ENCODE measurements at places on chromosomes 12 and 14.

DNA sequence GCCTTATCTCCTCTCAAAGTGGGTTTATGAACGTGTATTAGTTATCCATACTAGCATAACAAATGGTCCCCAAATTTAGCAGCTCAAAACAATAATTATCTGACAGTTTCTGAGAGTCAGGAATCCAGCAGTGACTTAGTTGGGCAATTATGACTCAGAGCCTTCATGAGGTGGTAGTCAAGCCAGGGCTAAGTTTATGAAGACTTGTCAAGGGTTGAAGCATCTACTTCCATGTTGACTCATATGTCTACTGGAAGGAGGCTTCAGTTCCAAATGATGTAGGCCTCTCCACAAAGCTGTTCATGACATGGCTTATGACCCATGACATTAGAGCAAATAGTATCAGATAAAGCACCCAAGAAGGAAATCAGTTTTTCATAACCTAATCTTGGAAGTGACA is 73.2 kb downstream of the IPO8 start:
- no peak for DNase-seq

- DNase-seq, result no peak
Measured at GRCh38 chr12:115953031-115953430, 324.5 kb downstream of the MED13L start.

GRCh38 chr14:36111822-36112583 is 64.5 kb downstream of the PTCSC3 start:
- DNase-seq, result no peak

DNA sequence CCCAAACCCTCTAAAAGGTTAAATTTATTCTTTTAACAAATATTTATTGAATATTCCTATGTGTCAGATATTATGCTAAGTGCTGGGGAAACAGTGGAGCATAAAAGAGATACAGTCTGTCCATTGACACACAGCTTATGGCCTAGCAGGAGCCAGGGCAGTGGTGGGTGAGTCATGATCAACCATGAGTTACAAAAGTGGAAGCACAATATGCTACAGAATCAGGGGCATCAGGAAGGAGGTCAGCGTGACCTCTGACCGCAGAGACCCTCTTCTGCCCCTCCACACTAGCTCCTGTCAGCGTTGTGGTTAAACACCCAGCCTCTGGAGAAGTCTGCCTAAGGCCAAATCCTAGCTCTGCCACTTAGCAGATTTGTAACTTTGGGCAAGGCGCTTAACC is 4.7 kb upstream of the PPP1R1A start:
- DNase-seq, result no peak

DNA sequence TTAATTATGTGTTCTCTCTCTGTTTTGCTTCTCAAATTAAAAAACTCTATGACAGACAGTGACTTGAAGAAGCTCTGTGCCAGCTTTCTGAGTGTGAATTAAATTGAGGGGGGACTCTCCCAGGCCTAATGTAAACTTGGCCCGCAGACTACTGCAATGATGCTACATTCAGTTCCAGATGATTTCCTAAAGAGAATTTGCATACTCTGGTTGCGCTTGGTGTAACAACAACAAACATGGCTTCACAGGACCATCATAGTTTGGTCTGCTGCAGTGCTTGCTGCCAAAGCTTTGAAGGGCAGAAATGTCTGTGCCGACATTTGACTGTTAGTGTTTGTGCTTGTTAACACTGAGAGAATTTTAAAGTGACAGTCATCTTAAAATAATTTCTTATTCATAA is 25.0 kb downstream of the CFAP54 start:
- no peak for DNase-seq

DNA sequence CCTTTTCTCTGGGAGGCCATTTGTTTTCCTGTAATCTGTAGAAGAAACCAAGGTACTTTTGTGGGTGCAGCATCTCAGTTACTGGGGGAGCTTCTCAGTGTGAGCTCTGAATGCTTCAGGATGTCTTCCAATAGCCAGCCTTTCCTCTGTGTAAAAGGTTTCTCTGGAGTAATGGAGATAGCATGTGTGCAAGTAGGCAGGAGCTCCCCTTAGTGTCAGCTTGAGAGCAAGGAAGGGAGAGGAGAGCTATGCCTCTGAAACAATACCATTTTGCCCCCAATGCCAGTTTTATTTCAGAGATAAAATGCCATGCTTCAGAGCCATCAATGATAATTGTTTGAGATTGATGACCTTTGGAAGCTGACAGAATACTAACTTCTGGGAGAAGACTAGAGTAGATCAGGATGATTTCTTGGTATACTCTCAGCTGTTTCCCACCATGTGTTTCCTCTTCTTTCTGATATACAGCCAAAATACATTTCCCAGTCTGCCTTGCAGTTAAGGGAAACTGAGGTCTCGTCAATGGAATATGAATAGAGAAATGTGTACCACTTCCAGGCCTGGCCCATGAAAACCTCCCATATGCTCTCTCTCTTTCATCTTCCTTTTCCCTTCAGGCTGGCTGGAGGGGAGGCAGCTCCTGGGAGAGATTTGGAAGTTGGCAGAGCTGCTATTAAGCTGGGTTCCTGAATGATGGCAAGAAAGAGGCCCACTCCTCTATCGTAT is 125.7 kb downstream of the CRADD start:
- no peak for DNase-seq

DNA sequence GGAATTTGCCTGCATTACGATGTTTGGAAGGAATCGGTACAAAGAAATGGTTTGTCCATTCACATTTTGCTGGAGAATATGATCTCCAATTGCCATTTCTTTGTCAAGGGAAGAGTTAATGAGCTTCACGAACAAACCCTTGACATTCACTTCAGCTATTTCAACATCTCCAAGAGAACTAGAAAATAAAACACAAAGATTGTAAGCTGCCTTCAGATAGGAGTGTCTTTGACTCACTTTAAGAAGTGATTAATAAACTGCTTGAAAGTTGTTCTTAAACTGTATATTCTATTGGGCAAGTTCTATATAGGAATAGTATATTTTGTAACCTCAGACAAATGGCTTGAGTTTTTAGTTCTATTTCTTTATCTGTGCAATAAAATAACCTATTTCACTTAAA is 26.3 kb downstream of the LMNTD1 start:
- DNase-seq, result no peak

DNA sequence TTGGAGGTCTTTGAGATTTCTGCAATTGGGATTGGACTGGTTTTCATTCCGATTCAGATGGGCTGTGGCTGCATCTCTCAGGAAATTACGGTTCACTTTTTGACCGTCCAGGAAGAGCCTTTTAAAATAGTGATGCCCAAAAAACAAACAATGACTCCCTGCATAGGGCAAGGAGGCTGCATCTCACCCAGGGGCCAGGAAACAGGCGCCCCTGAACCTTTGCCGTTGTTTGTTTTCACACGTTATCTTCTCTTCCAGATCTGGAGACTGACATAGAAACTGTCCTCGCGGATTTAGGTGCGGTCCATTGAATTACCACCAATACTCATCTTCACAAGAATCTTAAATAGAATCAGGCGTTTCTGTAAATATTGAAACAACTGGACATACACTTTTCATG is 66.0 kb downstream of the FLRT2 start:
- DNase-seq, result no peak

DNA sequence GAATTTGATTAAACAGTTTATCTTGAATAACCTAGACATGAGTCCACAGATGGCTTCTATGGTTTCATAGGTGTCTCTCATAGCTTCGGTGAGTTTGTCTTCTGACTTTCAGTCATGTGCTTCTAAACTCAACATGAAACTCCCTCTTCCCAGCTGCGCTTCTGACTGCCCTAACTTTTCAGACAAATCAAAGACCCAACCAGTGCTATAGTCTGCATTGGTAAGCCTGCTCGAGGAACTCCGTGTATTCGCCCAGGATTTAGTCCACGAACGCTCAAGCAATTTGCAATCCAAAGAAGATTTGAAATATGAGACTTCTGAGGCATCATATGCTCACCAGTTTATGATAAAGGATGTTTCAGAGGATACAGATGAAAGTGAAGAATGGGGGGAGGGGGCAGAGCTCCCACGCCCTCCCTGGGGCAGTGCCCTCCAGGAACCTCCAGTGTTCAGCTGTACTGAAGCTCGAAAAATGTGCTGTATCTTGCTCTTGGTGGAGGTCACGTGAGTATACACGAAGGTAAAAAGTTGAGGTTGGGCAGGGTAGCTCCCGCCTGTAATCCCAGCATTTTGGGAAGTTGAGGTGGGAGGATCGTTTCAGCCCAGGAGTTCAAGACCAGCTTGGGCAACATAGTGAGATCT is 5.2 kb upstream of the RILPL2 start:
- no peak for DNase-seq

- no peak for DNase-seq
Measured at GRCh38 chr14:30462358-30462757, 96.6 kb upstream of the G2E3 start.

DNA sequence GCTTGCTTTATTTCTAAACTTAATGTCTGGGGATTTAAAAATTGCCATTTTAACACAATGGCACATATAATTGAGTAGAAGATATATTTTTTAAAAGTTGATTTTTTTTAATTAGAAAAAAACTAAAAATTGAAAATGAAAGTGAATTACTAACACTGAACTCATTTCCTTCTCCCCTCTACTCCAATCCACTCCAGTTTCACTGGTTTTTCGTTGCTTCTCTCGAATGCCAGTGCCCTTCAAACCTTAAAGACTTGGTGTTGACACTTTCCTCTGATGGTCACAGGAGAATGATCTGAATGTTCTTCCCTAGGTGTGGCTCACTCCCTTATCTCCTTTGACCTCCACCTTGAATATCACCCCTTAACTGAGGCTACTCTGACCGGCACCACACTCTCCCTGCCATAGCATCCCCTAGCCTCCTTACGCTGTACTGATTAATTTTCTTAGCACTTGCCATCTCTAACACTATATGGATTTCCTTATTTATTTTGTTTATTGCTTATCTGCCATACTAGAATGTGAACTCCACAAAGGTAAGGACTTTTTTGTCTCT is 107.1 kb downstream of the LIN7A start:
- no peak for DNase-seq

DNA sequence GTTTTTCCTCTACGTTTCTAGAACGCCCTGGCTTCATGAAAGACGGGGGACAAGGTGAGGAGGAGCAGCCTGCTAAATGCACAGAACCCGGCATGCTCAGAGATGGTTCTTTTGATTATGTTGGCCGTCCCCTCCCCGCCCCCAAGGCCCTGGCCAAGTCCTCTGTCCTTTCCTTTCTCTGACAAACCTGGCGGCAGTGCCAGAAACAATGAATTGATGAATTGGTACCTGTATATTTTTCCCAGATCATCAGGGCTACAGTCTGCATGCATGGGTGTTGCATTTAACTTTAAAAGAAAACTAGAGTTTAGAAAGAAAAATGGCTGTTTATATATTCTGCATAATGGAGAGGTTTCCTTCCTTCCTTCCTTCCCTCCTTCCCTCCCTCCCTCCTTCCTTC is 29.0 kb downstream of the GPRC5D start:
- no peak for DNase-seq

GRCh38 chr14:65255029-65255545 is 152.8 kb upstream of the MAX start:
- no peak for DNase-seq

GRCh38 chr14:34374998-34375740 is 86.9 kb downstream of the SPTSSA start:
- DNase-seq, result no peak

GRCh38 chr14:59333668-59334067 is 131.5 kb downstream of the GPR135 start:
- DNase-seq, result no peak

DNA sequence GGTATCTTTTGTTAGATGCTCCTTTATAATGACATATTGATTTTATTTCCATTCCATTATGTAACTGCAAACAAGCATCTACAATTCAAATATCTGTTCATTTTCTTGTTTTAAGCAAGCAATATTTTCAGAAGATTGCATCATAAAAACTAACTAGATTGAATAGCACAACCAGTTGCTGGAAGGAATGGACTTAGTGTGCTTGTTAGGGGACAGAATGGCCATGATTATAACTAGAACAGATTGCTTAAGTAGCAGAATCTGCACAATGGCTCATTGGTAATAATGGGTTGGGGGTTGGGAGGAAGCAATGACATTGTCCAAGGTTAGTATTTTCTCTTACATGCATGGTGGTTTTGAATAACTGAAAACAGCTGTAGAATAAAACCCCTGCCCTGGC is 939.5 kb downstream of the SLC16A7 start:
- DNase-seq, result no peak

- DNase-seq, result no peak
Measured at GRCh38 chr14:105853907-105854599, 327.7 kb downstream of the TMEM121 start.

GRCh38 chr12:107139787-107140186 is 46.4 kb upstream of the CRY1 start:
- no peak for DNase-seq

GRCh38 chr14:63893701-63894458 is 41.1 kb downstream of the SYNE2 start:
- DNase-seq, result no peak

- no peak for DNase-seq
Measured at GRCh38 chr14:55138091-55138490, 9.0 kb downstream of the LGALS3 start.

DNA sequence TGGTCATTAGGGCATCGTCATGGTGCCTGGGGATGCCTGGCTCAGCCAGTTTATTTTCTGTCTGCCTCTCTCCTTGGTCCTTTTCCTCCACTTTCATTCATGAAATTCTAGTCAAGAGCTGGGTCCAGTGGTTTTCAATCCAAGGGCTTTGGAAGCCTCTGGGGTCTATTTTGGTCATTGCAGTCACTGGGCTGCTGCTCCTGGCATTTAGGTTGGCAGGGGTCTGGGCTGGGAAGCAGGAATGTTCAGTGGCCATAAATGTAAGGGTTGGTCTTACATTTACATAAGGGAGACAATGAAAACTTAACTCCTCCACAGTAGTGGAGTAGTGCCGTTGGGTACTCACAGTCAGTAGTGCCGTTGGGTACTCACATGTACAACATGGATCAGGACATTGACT is 48.1 kb downstream of the PTPN11 start:
- no peak for DNase-seq

GRCh38 chr12:59322473-59322872 is 273.4 kb upstream of the SLC16A7 start:
- no peak for DNase-seq

- DNase-seq, result no peak
Measured at GRCh38 chr12:79531518-79531917, 159.2 kb downstream of the PAWR start.

GRCh38 chr12:54725233-54725843 is 77.2 kb upstream of the DCD start:
- DNase-seq, result peak; percentile 6

DNA sequence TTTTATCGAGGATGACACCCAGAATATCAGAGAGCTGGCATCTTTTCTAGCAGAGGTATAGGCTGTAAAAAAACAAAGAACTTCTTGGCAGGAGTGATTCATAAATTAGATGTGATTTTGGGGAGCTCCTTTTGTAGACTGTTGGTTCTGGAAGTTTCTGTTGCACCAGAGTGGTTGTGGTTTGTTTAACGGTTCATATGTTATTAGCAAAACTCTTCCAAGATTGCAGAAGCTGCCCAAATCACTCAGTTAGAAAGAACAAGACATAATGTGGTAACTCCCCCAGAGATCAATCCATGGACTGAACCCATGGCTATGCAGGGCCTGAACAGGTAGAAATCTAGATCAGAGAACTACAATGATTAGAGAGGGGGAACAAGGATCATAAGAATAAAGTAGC is 6.7 kb upstream of the RNASE10 start:
- DNase-seq, result no peak

GRCh38 chr12:109714913-109715244 is 1.3 kb downstream of the FAM222A start:
- no peak for DNase-seq

- no peak for DNase-seq
Measured at GRCh38 chr14:41817626-41818025, 210.9 kb downstream of the LRFN5 start.

GRCh38 chr12:103780992-103781391 is 60.0 kb downstream of the NT5DC3 start:
- DNase-seq, result no peak

GRCh38 chr14:70827752-70828151 is 18.4 kb upstream of the MAP3K9 start:
- no peak for DNase-seq

Measured in central memory CD4-positive, alpha-beta T cell (primary cell).